ENCODE measurements at places on chromosomes 2 and 18. TPM values are rescaled to one million over a fixed set of nuclear protein-coding genes. Genes with fewer than 3 reads are reported as not detected.

The FAM228A gene
- 0.99 TPM for total RNA-seq

GRCh38 chr2:28778392-28778791, 26.8 kb downstream of the PPP1CB start:
- H3K27me3 ChIP-seq = no peaks in the 10 kb centered on the region
- no peak overlapping the region for H3K4me3 ChIP-seq
- no peak overlapping the region for H3K27ac ChIP-seq
- no peaks in the 10 kb centered on the region for H3K4me1 ChIP-seq

GRCh38 chr2:49306925-49307324, 152.6 kb upstream of the FSHR start:
- no peaks in the 10 kb centered on the region for H3K27me3 ChIP-seq
- no peak for DNase-seq
- H3K4me3 ChIP-seq = no peak overlapping the region
- H3K36me3 ChIP-seq = no peaks in the 10 kb centered on the region
- H3K27ac ChIP-seq = no peak overlapping the region

DNA sequence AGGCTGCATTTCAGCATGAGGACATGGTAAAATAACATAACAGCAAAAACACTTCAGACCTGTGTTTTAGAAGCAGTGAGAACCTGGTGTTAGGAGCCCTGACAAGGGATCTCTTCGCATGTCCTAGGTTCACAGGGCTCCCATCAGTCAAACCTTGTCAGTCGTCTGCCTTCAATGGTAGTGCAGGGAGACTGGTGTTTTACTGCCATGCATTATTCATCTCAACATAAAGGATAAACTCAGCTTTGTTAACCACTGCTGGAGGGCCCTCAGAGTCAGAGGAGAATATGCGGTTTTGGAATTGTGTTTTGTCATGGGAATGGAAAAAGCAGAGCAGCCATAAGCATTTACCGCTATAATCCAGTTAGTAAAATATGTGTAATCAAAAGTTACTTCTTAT, 275.9 kb upstream of the GCFC2 start:
- DNase-seq = no peak
- no peak overlapping the region for H3K27ac ChIP-seq
- H3K4me1 ChIP-seq = no peaks in the 10 kb centered on the region
- no peak overlapping the region for H3K4me3 ChIP-seq

- H3K36me3 ChIP-seq = no peaks in the 10 kb centered on the region
- no peak for DNase-seq
- H3K4me3 ChIP-seq = no peak overlapping the region
These were observed 19.9 kb upstream of the TMEM131 start for GRCh38 chr2:98015671-98016070.

DNA sequence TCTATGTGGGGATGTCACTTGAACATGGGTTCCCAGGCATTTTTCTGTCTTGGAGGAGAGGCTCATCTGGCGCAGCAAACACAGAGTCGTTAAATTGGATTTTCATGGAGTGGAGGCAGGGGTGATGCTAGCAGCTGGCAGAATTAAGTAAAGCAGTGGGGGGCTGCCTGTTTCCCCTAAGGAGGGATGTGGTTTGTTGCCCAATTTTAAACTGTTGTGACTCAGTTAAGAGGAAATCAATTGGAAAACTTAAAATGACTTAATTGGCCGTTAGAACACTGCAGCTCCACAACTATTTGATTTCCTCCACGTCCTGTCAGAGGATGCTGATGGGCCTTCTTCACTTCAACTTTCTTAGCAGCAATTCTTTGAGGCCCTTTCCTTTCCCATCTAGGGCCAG, 354.1 kb upstream of the ATP5MC3 start:
- no peaks in the 10 kb centered on the region for H3K27me3 ChIP-seq
- no peak overlapping the region for H3K4me3 ChIP-seq
- no peaks in the 10 kb centered on the region for H3K36me3 ChIP-seq
- H3K27ac ChIP-seq = no peak overlapping the region
- no peaks in the 10 kb centered on the region for H3K4me1 ChIP-seq

Measured in fibroblast of lung (primary cell).